ENCODE measurements at places on chromosomes 2 and 18.

GRCh38 chr2:218953366-218953954, 6.0 kb upstream of the CDK5R2 start:
- DNase-seq = no peak

DNA sequence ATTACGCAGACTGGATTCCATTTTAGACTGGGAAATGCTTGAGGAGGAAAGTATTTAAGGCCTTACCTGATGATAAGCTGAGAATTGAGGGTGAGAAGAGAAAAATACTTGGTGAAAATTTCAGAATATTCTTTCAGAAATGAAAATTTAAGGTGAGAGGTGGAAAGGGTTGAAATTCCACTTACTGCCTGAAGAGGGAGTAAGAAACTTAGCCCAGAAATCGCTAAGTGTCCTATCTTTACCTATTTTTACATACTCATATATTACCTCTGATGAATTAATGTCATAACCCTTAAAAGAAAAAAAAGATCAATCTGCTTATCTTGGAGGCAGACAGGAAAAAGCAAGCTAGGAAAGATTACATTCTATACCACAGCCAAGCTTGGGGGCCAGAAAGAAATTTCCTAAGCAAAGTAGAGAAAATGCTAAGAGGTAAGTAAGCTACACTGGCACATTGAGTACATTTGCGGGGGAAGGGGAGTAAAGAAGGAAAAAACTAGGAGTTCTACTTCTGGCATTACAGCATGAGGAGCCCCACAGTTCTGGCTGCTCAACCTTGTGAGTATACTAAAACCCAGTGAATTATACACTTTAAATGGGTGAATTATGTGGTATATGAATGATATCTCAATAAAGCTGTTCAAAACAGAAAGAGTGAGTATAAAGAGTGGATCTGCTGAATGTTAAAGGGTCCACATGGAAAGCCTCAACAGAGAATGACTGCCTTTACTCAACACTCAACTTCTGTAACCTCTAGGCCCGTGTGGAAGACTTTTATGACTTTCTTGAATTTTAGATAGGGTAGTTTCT, 33.8 kb downstream of the SMC6 start:
- no peak for DNase-seq

DNA sequence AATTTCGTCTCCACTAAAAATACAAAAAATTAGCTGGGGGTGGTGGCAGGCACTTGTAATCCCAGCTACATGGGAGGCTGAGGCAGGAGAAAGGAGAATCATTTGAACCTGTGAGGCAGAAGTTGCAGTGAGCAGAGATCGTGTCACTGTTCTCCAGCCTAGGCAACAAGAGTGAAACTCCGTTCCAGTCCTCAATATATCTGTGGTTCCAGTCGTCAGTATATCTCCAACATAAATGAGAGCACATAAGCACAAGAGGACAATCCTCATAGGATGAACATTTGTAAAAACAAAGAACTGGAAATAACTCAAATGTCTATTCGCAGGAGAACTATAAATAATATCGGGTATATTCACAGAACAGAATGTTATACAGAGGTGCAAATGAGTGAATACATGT, 13.1 kb upstream of the PLEK start:
- no peak for DNase-seq

GRCh38 chr2:8885449-8886201, 48.2 kb upstream of the KIDINS220 start:
- DNase-seq = no peak

- no peak for DNase-seq
These were observed 21.9 kb downstream of the SOCS6 start for GRCh38 chr18:70310560-70311320.

GRCh38 chr18:61883547-61883946, 9.3 kb downstream of the RNF152 start:
- DNase-seq = no peak

GRCh38 chr2:100673691-100674485, 111.1 kb downstream of the PDCL3 start:
- DNase-seq = no peak

GRCh38 chr2:3522961-3523421, 3.7 kb upstream of the ADI1 start:
- DNase-seq = no peak

- DNase-seq = no peak
These were observed 90.3 kb downstream of the MAPRE2 start for GRCh38 chr18:35131387-35132020.

GRCh38 chr2:178025551-178026185, 46.9 kb downstream of the PDE11A start:
- DNase-seq = no peak

DNA sequence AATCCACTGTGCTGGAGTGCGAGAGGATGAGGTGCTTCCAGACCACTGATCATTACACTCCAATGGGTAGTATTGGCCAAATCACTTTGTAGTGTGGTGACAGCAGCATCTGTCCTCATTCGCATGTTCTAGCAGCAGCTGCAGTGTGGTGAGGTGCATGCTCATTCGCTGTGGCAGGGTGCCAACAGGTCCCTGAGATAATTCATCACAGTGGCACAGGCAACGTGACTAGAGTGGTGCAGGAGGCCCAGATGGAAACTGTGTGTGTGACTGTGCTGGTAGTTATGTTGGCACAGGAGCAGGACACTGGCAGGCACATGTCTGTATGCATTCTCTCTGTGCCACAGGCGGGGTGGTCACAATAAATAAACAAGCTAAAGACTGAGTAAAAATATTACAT, 329.5 kb upstream of the SYT4 start:
- no peak for DNase-seq

GRCh38 chr2:108444941-108445840, 3.8 kb upstream of the GCC2 start:
- DNase-seq = no peak

DNA sequence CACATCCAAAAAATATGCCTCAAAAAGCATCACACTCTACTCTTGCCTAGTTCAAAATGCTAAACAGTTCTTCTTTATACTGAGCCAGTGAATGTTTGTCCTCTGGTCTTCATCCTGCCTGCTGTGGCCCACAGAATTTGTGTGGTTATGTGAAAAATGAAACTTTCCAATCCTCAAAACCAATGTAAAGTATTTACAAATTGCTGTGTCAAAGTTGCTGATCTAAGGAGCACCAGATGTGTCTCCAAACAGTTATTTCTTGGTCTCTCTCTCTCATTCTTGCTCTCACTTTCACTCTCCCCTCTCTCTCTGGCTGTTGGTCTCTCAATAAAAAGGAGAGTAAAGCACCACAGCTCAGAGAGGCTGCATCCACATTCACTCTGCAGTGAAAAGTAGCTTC, 23.0 kb downstream of the EPHA4 start:
- no peak for DNase-seq

DNA sequence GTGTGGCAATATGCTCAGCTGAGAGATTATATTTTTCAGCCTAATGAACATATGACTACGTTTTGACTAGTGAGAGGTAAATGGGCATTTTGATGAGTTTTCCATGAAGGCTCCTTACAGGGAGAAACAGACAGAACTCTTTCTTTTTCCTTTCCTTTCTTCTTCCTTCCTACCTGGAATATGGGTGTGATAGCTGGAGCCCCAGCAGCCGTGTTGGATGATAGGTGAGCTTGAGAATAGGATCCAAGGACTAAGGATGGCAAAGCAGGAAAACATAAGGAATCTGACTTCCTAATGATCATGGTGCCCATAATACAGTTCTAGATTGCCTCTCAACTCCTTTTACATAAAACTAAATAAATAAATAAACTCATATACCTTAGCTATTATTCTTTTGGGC, 124.0 kb downstream of the MAIP1 start:
- no peak for DNase-seq

- DNase-seq = no peak
These were observed 11.8 kb downstream of the RND3 start for GRCh38 chr2:150475479-150476250.

DNA sequence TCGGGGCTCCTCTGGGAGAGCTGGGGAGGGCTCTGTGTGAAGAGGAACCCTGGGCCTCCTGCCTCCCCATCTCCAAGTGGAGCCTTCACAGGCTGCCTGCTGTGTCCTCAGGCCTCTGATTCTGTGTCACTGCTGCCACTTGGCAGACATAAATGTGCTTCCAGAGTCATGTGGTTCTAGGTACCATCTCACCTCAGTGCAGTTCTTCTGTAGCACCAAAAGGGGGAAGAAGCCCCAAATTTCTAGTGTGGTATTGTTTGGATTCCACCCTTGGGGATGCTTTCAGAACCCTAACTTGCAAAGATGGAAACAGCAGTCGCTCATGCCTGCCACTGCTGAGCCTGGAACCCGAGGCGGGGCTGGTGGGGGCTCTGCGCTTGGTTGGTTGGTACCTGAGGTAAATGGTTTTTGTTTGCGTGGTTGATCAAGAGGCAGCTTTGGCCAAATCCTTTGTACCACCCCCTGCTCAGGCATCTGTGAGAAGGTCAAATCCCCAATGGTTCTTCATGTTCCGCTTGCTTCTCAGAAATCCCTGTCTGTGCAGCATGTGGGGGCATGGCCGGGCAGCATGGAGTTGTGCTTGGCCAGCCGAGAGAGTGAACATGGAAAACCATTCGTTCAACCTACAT, 27.5 kb downstream of the COA5 start:
- no peak for DNase-seq

DNA sequence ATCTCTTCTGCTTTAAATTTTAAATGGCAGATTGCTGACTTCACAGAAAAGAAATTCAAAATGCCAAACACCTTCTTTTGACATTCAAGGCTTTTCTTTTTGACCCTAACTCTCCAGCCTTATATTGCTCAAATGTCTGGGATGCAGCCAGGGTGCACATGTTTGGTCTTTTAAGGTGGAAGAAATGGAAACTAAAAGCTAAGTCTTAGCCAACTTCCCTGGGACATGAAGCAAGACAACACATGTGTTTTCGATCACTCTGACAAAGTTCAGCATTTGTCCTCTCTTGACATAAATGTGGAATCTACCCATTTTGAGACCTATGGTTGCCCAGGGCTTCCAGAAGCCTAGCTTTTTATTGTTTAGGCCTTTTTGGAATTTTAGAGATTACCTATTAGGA, 161.6 kb downstream of the RDH14 start:
- DNase-seq = no peak

- DNase-seq = no peak
These were observed 180.4 kb upstream of the ZFP36L2 start for GRCh38 chr2:43406651-43407279.

DNA sequence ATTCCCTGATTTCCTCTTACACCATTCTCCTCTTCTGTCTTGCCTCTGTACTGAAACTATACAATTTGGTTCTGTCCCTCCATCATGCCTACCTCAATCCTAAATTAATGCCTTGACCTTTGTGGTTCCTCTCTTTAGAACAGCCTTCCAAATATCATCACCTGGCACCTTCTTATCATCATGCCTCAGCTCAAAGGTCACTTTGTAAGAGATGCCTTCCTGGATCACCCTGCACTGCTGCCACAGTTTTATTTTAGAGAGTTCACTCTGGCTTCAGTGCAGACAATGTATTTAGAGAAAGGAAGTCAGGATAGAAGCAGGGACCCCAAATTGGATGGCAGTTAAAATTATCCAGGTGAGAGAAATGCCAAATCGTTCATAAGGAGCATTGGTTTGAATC, 64.5 kb downstream of the LRRTM4 start:
- DNase-seq = no peak

- no peak for DNase-seq
These were observed 201.0 kb downstream of the SMAD7 start for GRCh38 chr18:48749768-48750167.

GRCh38 chr2:160837416-160837815, 322.8 kb upstream of the TANK start:
- no peak for DNase-seq

GRCh38 chr2:219446101-219446504, 11.5 kb downstream of the SPEG start:
- DNase-seq = no peak

DNA sequence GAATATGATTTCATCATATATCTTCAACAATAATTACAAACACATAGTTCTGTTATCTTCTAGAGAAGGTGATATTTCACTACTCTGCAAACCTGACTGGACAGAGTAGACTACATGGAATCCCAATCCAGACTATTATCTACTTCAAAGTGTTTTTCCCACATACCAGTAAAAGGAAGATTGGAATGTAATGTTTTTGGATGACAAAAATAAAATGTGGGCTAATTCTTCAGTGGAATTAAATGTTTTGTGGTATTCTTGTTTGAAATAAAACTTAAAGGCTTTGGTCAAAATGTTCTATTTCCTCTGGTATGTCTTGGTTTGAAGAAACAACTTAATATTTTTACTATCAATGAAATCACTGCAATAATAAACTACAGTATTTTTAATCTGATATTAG, 22.1 kb downstream of the COL5A2 start:
- no peak for DNase-seq

GRCh38 chr2:216233281-216233995, 124.3 kb downstream of the XRCC5 start:
- DNase-seq = no peak

DNA sequence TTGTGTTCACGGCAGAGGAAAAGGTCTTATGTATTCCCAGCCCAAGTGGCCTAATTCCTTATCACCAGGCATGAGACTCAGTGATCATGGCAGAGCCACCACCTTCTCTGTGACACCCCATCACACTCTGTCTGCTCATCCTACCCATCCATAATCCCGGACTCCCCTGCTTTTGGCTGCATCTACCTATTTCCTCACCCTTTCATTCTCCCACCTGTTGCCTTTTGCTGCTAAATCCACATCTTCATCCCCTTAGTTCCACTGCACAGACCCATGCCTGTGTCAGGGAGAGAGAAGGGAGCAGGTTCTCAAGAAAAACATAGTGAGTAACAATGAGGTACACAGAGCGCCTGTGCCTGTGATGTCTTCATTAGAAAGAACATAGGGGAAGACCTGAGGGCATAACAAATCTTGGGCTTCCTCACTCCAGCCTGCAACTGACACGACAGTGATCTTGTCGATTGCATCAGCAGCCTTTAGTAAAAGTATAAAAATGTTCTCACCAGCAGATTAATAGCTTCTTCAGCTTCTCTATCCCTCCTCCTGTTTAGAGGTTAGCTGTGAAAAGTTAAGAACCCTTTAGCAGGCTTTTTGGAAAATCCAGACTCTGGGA, 246.5 kb upstream of the SPRED2 start:
- no peak for DNase-seq

DNA sequence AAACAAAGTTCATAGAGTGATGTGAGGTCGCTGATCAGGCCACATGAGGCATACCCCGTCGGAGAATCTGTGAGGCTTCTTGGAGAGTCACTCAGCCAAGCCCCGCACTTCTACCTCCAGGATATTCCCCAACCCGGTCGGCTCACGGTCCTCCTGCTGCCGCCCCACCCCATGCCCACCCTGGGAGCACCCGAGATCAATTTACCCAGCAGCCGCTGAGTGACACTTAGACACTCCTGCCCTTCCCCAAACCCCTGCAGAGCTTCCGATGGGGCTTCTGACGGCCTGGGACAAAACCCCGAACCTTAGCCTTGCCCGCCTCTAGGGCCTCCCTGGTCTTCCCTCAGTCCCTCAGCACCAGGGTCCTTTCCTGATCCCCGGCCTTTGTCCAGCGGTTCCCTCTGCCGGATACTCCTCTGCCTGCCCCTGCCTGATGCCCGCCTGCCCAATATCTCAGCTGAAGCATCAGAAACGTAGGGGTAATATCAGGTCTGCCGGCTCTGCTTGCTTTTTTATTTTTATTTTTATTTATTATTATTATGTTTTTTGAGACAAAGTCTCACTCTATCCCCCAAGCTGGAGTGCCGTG, 18.9 kb upstream of the OTOS start:
- no peak for DNase-seq
